ENCODE measurements at places on chromosomes 6 and 20.

DNA sequence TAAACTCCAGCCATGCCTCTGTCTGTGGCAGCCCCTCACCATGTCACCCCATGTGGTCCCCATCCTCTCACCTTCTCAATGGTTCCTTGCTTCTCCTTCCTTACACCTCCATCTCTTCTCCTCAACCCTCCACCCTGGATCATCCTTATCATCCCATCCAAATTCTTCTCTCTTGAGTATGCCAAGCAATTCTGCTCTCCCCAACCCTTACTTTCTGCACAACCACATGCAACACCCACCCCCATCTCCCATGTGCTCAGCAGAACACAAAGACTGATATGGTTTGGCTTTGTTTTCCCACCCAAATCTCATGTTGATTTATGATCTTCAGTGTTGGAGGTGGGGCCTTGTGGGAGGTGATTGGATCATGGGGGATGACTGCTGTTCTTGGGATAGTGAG is 42.5 kb upstream of the RALY start:
- no peak for DNase-seq

DNA sequence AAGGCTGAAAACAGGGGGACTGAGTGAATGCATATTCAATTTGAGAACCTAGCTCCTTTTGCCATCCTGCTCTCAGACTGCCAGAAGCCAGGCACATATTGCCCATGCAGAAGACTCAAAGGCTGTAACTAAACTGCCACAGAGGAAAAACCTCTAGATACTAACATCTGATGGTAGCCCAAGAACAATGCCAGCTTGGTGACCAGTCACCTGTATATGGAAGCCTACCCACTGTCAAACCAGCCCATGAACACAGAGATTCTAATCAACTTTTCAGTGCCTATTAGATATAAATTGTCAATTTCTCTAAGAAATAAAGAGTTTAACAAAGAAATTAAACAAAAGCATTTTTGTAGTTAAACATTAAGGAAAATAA is 34.2 kb downstream of the GPR63 start:
- DNase-seq, result no peak

- no peak for DNase-seq
Observed at GRCh38 chr6:100695445-100695844, 185.7 kb downstream of the ASCC3 start.

DNA sequence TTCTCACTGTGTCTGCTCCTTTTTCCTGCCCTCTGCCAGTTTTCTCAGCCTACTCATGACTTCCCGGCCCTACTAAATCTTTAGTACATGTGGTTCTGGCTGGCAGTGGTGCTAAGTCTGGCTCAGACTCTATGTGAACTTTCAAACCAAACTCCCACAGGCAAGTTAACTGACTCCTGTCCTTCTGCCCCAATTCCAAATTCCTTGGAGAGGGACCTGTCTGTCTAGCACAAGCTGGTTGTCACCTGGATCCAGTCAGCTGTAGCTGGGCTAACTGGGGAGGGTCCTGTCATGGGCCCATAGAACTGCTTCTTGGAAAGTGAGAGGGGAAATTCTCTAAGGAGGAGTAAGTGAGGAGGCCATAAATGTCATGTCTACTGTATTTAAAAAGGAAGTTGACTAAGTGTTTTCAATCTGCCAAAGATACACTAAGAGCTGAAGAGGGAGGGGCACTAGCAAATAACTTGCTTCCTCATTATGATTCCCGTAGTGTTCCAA is 240.1 kb downstream of the KCNQ5 start:
- no peak for DNase-seq

DNA sequence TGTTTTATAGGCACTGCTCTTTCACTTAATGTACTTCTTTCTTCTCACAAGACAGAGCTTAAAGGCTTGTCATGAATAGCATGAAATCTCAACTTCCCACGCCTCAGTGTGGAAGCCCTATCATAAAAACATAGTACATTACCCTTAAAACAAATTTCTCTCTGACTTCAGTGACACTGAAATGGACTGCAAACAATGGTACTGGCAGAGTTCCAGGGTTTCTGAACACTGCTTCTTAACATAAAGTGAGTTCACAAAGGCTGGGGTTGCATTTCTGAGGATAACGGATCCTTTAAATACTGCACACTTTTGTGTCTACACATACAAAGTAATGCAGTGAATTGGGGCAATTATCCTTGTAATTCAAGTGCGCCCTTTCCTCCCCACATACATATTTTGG is 32.3 kb upstream of the PLEKHG1 start:
- no peak for DNase-seq

DNA sequence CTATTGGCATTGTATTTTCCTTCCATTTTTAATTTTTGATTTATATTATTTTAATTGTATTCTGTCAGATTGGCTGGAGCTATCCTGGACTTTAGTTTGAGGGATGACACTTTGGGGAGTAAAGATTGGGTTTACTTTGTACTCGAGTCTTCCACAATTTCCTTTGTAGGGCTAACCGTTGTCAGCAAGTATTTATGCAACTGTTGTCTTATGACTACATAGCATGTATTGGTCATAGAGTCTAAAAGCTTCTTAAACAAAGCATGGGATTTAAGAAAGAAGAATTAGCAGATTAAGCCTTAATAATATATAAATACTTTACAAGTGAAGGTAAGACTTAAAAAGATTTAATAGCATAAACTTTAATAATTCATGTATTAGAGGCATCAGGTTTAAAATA is 19.6 kb downstream of the FARS2 start:
- no peak for DNase-seq

GRCh38 chr20:2108987-2109386 is 7.4 kb downstream of the STK35 start:
- DNase-seq, result no peak

GRCh38 chr6:132198896-132199295 is 202.4 kb downstream of the MOXD1 start:
- DNase-seq, result peak; percentile 82

DNA sequence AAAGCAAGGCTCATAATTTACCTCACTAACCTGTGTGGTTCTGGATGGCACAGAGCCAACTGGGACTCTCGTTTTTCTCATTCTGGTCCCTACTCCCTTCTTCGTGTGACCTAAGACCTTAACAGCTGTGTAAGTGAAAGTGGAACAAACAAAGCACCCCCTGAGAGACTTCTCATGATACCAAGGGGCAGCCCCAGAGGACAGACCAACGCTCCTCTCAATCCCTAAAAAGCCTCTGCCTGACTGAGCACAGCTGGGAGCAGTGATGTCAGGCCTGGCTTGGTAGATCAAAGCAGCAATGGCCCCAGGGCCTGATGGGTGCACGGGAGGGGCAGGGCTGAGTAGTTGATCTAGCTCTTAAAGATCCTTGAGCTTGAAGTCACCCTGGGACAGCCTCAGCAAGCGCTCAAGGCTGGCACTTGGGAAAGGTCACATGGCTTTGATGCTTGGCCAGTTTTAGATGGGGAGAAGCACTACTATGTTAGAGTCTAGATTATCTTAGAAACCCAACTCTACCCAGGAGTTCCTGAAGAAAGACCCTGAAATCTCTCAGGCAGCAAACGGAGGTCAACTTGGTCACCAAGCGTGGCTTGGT is 16.2 kb upstream of the TGM2 start:
- DNase-seq, result no peak

GRCh38 chr6:232982-233640 is 59.2 kb upstream of the DUSP22 start:
- no peak for DNase-seq

- no peak for DNase-seq
Observed at GRCh38 chr6:2658788-2659187, 91.9 kb downstream of the MYLK4 start.

- DNase-seq, result no peak
Observed at GRCh38 chr6:80767808-80768207, 661.3 kb downstream of the BCKDHB start.

- DNase-seq, result no peak
Observed at GRCh38 chr20:25355011-25355595, 35.5 kb downstream of the ABHD12 start.

DNA sequence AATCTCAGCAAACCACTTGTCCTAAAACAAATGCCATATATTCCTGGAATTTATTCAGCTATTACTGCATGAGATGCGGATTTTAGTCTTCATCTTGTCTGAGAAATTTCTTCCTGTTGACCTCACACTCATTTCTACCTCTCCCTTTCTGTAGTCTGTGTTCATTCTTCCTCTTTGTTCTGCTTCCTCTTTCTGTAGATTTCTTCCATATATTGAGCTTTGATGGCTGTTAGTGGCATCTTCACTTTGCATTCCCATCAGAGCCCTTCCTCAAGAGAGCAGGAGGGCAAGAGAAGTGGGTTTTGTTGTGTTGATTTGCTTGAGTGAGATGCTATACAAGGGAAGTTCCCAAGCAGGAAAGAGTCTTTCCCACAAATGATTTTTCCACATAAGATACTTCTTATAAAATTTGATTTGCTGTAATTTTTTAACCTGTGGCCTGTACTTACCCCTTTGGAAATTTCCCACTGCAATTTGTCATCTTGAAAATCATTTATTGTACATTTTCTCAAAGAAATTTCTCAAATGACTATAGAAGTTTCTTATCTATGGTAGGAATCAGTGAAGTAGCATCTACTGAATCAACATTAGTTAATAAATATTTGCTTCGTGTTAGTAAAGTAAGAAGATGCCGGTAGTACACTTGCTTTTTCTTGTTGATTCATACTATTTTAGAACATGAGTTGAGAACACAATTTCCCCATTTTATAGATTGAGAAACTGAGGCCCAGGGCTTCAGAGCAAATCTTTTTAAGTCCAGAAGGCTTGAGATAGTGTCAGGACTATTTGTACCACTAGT is 43.8 kb downstream of the MAP3K4 start:
- no peak for DNase-seq

DNA sequence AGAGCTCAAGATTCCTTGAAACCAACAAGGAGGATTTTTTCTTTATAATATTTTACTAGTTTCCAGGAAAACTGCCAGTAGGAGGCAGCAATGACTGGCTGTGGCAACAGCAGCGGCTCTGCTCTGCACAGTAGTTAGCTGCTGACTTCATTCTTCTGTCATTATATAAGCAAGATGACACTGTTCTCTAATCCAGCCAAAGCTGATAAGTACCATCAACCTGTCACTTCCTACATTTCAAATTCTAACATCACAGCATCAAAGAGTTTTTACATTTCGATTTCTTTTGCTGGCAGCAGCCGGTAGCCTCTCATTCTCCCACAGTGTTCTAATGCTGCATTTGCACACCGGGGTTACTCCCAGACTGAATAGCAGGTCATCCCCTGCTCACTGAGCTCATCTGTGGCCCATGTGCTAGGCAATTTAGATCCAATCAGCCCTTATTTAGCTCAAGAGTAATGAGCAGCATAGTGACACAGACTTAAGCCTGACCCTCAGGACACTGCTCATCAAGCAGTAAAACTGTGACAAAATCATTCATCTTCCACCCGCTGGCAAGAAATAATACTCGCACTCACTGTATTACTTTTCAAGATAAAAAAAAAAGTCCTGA is 67.8 kb downstream of the MMS22L start:
- peak; percentile 11 for DNase-seq

- no peak for DNase-seq
Observed at GRCh38 chr6:2482773-2483172, 237.4 kb upstream of the GMDS start.

DNA sequence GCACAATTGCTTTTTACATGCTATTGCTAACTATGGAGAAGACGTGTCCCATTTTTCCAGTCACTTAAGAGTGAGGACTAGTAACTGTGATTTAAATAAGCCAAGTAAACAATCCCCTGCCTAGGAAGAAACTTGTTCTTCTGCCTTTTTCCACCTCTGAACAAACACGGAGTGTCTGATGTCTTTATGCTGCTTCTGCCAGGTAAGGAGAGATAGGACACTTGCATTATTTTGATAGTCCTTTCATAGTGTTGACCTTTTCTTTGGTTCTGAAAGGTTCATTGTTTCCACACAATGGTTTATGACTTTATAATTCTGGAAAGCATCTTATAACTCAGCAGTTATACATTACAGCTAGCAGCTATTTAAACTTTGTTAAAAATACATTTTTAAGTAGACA is 8.4 kb downstream of the LRP11 start:
- DNase-seq, result no peak

DNA sequence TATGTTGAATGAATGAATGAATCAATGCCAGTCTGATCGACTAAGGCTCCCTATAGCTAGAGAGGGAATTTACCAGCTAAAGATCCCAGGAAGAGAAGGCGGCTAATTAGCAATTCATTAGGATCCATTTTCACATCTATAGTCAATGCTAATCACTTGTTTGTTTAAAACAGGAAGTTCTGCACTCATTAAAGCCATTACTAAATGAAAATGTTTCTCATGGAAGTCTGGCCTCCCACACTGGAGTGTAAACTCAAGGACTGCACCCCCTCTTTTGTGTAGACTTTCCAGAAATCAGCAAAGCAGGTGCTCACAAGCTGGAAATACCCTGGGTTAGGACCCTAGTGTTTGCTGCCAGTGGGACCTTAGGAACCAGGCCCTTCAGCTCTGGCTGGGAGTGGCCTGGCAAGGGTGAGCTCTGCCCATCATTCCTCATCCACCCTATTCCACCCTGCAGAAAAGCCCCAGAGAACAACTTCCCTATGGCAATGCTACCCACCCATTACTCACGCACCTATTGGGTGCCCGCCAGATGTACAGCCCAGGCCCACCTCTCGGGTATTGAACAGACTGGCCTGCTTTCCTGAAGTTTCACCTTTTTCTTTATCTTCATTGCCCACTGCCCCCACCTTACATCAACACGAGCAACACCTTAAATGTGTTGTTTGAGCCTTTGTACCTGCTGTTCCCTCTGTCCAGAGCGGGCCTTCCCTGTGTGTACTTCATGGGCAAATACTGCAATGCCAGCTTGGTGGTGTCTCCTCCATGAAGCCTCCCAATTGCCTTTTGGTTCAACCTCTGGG is 60.8 kb downstream of the TTI1 start:
- DNase-seq, result no peak

DNA sequence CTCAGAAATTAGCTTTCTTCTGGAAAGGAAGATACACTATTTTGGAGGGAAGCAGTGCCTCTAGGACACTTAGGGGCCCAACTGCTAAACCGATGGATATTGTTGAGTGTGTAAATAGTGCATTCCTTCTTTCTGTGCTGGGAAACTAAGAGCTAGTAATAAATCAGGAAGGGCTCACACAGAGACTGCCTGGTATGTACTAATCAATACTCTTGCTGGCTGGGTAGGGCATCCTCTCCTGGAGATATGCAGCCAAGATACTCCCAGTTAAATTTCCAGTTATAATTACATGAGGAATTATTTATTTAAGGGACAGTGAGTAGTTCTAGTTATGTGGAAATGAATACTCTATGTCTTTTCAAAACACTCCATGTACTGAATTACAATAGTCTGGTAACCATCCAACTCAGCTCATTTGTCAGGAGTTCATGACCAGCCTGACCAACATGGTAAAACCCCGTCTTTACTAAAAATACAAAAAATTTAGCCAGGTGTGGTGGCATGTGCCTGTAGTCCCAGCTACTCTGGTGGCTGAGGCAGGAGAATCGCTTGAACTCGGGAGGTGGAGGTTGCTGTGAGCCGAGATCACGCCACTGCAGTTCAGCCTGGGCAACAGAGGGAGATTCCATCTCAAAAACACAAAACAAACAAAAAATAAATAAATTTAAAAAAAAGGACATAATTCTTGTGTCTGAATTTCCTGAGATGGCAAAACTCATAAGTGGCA is 100.0 kb downstream of the OR2B2 start:
- no peak for DNase-seq

GRCh38 chr6:164142322-164142721 is 727.8 kb downstream of the QKI start:
- no peak for DNase-seq

Measured in brain pericyte (primary cell).